ENCODE measurements at places on chromosomes 6 and 20. TPM values are rescaled to one million over a fixed set of nuclear protein-coding genes. Genes with fewer than 3 reads are reported as not detected.

SRMS gene
- not detected for total RNA-seq

C20orf202 gene
- 0.32 TPM for total RNA-seq

GRCh38 chr6:41626917-41627316 is 11.4 kb upstream of the MDFI start:
- no peak for DNase-seq

DNA sequence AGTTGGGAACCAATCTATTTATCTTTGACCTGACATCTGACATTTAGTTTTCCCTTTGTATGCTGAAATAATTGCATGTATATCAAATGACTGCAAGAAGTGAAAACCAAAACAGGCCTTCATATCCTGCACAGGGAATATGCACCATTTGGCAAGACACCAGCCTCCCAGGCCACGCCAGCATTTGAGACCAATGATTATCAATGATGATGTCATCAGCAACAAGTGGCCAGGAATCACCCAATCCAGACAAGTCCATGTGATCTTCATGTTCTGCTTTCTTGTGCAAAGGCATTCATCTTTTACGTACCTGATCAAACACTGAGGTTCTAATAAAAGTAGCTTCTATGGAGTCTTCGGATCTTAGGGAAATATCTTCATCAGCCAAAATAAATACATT is 107.4 kb upstream of the TENT5A start:
- DNase-seq: peak; percentile 36

GRCh38 chr6:168121303-168121665 is 42.3 kb upstream of the FRMD1 start:
- DNase-seq: no peak

- DNase-seq: no peak
These were observed 145.9 kb downstream of the SYCP2 start for GRCh38 chr20:59787538-59787890.

DNA sequence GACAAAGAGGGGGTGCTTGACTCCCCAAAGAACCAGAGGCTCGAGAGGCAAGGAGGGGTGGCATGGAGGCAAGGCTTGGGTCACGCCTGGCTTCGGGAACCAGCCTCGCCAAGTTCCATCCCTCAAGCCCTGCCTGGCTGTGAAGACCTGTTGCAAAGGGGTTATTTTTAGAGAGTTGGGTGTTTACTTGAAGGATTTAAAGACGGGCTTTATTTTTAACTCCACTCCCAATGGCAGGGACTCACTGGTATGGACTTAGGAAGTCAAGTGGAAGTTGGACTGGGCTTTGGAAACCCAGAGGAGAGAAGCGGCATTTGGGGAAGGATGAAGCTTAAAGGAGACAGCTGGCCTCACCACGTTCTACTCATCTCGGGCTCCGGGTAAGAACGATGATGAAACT is 43.1 kb downstream of the JPH2 start:
- peak; percentile 68 for DNase-seq

DNA sequence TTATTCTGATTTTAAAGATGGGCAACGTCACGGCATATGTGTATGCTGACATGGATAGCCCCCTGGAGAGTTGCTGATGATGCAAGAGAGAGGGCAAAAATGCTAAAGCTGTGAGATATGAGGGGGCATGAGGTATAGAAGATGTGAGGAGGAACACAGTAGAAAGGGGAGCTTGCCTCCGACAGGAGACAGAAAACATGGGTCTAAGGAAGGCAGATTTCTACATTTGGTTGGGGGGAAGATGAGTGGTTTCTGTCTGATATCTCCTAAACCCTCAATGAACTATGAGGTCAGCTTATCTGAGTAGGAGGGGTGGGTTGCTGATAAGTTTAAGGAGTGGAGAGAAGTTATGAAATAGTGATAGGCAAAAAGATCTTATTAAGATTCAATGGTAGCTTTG is 6.0 kb downstream of the RNF24 start:
- no peak for DNase-seq
